ENCODE measurements at places on chromosomes 1 and 21. TPM values are rescaled to one million over a fixed set of nuclear protein-coding genes. Genes with fewer than 3 reads are reported as not detected.

Gene FLG
- 3.0 TPM for total RNA-seq

Gene CRNN
- total RNA-seq: not detected

Gene LCE1D
- total RNA-seq: not detected

Gene AGT
- not detected for total RNA-seq

Gene PPFIA4
- 16.1 TPM for total RNA-seq

Gene OR2T2
- total RNA-seq: not detected

Gene NPL
- 5.0 TPM for total RNA-seq

GRCh38 chr1:45621895-45622523 is 1.8 kb downstream of the CCDC17 start:
- no peak for DNase-seq

DNA sequence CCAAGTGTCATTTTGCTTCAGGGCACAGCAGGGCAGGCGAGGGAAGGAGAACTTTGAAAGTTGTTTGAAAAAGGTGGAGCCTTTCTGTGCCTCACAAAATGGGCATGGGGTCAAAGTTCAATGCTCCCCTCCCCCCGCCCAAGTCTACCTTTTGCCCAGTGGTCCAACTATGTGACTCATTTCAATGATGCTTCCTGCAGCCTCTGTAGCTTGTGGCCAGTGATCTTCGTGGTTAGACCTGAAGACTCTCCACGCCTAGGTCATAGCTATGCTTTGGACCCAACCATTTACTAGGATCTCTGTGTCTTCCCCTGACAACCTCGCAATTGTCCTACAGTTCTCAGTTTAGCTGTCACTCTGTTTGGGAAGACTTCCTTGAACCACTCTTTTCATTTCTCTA is 280.3 kb upstream of the GJB5 start:
- DNase-seq: no peak

DNA sequence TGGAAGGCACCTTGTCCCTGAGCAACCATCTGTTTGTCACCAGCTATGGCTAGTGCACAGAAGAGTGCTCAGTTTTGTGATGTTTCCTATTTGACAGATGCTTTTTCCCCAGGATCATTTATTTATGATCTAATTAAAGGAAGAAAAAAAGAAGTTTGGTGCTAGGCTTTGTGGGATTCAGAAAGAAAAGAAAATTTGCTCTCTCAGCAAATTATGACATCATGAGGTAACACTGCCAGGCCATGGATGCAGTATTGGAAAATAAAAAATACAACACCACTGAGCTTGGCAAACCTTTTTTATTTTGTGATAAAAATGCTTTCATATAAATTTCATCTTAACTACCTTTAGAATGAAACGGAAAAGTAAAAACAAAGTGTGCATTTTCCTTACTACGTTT is 15.5 kb upstream of the ADAM30 start:
- DNase-seq: no peak

- peak; percentile 72 for DNase-seq
Observed at GRCh38 chr1:206709772-206710459, 25.2 kb downstream of the MAPKAPK2 start.

GRCh38 chr1:62237950-62238374 is 43.3 kb downstream of the L1TD1 start:
- DNase-seq: no peak

GRCh38 chr21:41615613-41616012 is 107.7 kb upstream of the TMPRSS2 start:
- peak; percentile 98 for DNase-seq

GRCh38 chr1:59631561-59632255 is 183.0 kb upstream of the HOOK1 start:
- DNase-seq: no peak

- DNase-seq: no peak
Observed at GRCh38 chr1:9426291-9426711, 113.0 kb upstream of the SLC25A33 start.

- DNase-seq: no peak
Observed at GRCh38 chr1:216332462-216332861, 90.8 kb downstream of the USH2A start.

DNA sequence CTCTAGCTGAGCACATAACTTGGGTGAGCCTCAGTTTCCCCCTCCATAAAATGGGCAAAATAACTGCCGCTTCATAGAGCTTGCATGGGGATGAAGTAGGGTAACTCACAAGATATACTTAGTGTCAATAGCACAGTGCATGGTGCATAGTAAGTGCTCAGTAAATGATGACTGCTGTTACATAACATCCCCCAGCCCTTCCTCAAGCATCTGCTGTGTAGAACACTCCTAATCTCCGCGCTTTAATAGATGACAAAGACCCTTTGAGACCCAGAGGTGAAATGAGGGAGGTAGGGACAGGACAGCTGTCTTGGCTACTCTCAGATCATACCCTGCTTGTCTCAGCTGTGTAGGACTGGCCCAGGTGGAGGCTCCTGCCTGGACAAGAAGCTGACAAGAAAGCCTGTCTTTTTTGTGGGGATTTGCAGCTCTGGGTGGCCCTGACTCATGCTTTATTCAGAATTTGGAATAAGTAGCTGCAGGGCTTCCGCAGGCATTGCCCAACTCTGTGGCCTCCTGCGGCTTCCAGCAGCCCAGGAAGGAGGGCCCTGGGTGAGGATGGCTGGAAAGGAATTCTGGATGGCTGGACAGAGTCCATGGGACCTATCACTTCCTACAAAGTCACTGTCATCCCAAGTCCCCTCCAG is 20.7 kb upstream of the PADI4 start:
- DNase-seq: peak; percentile 93

DNA sequence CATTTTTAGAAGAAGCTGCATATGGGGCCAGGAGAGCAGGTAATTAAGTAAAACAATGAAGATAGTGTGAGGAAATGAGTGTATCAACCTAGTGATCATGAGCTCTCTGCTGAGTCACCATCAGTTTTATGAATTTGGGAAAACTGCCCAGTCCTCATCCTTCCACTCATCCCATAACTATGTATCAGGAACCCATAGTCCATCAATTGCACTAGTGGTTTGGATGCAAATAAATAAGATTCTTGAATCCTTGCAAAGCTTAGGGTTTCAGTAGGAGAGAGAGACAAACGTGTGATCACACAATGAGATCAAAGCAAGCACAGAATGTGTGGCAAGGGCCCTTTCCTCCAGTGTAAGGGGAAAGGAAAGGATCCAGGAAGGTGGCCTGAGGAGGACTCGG is 145.6 kb downstream of the ZZZ3 start:
- DNase-seq: peak; percentile 96

DNA sequence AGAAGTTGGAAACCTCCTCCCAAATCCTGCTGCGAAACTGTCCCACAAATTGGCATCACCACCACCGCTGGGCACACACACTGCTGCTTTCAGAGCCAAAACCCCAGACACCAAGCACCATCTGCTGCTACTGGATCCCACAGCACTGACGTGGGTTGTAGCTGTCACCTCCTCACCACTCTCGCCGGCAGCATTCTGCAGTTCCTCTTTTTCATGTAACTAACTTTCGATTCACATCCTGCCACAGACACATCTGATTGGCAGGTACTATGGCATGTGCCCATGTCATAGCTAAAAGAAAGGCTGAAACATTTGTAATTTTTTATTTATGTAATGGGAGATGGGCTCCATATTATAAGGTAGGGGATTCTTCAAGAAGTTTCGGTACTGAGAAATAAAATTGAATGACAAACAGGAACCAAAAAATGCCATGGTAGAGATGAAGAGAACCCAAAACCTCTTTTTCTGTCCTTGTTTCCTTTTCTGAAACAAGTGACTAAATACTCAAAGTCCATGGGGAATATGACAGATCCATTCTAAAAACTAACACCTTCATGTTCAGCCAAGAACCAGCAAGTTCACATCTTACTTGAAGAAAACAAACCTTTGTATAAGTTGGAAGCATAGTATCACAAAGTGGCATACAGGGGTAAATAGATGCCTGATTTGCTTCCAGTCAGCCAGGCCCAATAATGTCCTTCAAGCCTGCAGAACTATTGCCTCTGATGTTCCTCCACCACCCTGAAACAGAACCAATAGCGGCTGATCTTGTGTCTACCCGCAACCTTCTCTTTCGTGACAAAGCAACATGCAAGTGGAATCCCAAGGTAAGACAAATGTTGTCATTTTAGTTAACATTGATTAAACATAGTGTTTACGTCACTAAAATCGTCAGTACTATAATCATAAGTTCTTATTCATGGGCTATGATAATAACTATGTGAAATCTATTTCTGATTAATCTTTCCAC is 26.6 kb upstream of the RGS13 start:
- no peak for DNase-seq

DNA sequence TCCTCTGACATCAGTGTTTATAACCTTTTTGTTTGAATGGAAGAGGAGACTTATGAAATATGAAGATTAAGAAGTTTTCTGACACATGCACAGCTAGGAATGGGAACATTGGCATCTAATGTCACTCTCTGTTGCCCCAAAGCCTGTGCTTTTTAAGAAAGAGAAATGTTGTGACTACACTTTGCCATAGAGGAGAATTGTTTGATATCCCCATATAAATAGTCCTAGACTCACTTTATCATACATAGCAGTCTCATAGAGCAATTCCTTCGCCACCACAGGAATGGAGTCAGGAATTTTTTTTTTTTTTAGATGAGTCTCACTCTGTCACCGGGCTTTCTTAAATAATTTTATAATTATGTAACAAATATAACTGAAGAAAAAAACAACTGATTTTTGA is 1.5 kb downstream of the KRTAP21-3 start:
- DNase-seq: no peak

DNA sequence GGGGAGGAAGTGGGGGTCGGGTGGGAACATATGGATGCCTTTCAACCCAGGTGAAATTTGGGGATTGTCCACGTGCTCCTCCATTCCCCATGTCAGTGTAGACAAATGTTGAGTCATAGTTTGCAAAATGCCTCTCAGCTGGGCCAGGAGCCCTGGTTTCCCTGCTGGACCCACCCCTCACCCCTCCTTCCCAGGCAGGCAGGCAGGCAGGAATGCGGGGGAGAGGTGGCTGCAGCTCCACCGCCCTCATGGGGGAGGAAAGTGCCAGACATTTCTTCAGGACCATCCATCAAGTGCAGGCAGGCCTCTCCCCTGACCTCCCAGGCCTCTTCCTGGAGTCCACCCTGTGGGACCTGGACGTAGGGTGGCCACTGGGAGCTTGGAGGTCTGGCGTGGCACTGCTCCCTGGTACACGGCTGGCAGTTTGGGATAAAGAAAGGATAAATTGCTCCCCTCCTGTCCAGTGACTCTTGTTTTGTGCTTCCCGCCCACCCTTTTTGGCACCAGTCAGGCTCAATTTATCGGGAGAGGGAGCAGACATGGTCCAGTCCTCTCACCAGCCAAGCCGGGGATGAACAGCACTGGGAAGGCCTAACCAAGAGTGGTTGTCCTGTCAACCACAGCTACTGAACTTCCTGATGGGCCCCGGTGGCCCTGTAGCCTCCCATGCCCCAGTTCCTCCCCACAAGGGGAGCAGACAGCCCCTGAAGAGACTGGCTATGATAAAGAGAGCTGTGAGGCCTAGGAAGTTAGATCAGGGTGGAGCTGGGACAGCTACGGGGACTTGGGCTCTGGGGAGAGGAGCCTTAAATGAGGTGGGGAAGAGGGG is 18.9 kb downstream of the NPR1 start:
- DNase-seq: peak; percentile 51

- DNase-seq: peak; percentile 20
Observed at GRCh38 chr1:235822685-235823084, 44.0 kb downstream of the LYST start.

GRCh38 chr21:36104317-36105300 is 30.3 kb upstream of the CBR3 start:
- DNase-seq: peak; percentile 21

DNA sequence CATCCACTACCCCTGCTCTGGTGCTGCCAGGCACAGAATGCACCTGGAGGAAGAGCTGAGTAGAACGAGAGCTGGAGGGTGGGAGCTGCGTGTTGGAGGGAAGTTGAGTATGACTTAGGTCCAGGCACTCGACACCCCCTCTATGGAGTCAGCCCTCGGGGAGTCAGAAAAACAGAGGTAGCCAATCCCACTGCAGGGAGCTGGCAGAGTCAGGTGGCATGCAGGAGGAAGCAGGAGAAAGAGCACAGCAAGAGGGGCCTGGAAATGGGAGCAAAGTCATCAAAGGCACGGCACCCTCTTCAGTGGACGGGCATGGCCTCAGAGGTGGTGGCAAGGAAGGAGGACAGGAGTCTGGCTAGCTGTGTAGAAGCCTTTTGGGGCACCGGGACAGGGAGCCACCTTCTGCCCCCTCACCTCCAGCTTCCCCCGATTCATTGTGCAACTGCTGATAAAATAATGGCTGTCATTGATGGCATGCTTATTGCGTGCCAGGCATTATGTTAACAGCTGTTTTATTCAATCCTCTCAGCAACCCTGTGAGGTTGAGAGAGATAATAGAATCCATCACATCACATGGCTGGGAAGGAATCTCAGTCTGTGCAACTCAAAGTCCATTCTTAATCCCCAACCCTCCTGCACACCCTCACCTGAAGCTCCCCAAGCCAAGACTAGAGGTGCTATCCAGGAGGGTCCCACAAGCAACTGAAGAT is 42.0 kb downstream of the C1orf198 start:
- DNase-seq: no peak

DNA sequence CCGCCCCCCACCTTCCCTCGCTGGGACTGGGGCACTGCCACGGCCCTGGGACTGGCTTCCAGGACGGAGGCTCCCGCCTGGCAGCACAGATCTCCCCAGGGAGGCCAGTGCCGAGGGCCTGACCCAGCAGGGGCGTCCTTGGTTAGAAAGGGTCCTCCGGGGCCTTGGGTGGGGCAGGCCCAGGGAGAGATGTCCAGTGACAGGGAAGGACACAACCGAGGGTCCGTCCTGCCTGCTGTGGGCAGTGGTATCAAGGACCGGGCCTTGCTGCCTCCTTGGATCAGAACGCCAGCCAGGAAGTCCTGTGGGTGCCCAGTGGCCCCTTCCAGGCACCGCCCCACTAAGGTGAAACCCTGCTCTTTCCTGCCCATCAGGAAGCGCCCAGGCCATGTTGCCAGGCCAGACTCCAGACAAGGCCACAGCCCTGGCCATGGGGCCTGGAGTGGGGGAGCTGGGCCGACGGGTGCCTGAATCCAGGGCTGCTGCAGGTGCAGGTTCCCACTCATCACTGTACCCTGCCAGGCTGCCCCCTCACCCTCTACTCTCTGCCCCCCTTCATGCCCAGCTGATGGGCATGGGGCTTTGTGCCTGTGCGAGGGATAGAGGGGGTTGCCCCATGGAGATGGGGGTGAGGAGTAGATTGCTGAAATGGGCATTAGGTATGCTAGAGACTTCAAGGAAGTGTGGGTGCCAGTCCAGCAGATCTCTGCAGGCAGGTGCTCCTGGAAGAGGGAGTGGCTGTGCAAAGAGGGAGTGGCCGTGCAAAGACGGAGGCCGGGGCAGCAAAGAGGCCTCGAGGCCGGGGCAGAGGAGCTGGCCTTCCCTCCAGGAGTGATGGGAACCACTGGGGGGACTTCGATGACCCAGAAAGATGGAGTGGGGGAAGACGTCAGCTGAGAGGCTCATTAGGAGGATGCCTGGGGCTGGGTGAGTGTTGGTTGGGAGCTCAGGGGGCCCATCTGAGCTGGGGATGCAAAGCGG is 2.2 kb upstream of the PRKCZ start:
- no peak for DNase-seq

DNA sequence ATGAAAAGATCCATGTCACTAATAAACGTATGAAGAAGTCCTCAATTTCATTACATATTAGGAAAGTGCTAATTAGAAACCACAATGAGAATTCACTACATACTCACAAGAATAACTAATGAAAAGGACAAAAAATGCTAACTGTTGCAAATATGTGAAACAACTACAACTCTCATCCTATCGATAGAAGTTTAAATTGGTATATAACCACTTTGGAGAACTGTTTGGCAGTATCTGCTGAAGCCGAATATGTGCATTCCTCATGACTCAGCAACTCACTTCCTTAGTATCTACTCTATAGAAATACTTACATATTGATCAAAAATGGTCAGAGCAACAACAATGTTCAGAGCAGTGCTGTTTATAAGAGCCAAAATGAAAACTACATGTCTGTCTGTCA is 66.8 kb downstream of the PLPPR4 start:
- DNase-seq: no peak
